Stomach (tissue), 19 donors: ENCODE measurements at places on chromosomes 2 and 18. TPM values are rescaled to one million over a fixed set of nuclear protein-coding genes. Genes with fewer than 3 reads are reported as not detected.

GRCh38 chr2:106106622-106107508 lies 87.2 kb downstream of the UXS1 start:
- no peak for DNase-seq

- DNase-seq: peak; percentile 79
Measured at GRCh38 chr2:72895759-72896281, 8.6 kb downstream of the SPR start.

DNA sequence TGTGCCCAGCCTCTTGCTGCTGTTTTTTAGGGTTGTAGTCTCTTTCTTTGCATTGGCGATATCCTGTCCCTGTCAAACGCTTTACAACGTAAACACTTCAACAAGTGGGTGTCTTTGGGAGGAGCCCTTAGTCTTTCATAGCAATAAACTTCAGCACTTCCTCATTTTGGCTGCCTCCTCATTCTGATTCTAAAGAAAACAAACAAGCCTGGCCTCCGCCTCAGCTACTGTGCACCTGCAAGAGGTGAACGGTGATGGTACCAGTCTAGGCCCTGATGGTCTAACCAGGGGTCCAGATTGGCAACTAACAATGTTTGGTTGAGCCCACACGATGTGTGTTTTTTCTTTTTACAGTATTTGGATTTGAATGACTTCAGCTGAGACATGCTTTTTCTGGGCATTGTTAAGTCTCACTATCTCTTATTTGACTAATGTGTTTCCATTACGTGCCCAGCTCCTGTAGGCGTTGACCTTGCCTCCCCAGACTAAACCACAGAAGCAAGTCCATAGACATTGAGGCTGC lies 53.2 kb upstream of the CUL3 start:
- DNase-seq: peak; percentile 73

DNA sequence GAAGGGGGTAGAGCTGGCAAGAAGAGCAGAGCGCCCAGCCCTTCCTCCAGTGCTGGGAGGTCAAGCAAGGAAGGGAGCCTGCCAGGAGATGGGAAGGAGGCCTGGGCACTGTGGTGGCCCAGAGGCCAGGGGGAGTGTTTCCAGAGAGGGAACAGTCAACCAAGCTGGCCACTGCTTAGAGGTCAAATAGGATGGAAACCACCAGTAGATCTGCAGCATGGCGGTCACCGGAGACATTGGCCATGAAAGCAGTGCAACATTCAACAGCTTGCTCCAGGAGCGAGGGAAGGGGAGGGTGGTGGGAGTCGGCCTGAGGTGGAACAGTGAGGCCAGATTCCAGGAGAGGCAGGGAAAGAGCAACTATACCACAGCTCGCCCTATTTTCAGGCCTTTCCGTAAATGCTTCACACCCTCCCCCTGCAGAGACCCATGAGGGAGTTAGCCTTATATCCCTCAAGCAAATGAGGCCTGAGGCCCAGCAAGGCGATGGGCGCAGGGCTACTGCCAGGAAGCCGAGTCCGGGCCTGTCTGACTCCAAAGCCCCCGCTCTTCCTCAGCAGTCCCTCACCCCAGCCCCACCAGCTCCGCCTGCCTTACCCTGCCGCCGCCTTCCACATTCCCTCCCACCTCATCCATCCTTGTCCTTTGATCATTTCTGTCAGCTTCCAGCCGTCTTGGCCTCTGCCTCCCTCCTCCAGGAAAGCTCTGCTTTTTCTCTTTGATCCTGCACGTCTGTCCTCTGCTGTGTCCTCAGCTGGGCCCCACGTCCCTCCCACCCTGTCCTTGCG lies 17.0 kb downstream of the KCNK3 start:
- DNase-seq: peak; percentile 57

The KIF3C gene
- total RNA-seq: 7.3 TPM

GRCh38 chr2:168002021-168002553 lies 245.3 kb downstream of the STK39 start:
- DNase-seq: no peak

- DNase-seq: peak; percentile 71
Measured at GRCh38 chr2:30862054-30862651, 54.9 kb upstream of the CAPN13 start.

The SERPINB11 gene
- total RNA-seq: 0.37 TPM

The KIF1A gene
- total RNA-seq: 12.5 TPM

GRCh38 chr2:209600341-209601171 lies 171.1 kb upstream of the UNC80 start:
- no peak for DNase-seq

GRCh38 chr2:17538844-17539554 lies 1.5 kb upstream of the VSNL1 start:
- peak; percentile 78 for DNase-seq

- DNase-seq: no peak
Measured at GRCh38 chr2:2933426-2933825, 444.2 kb downstream of the EIPR1 start.

GRCh38 chr18:55577812-55578539 lies 10.0 kb downstream of the TCF4 start:
- peak; percentile 58 for DNase-seq

DNA sequence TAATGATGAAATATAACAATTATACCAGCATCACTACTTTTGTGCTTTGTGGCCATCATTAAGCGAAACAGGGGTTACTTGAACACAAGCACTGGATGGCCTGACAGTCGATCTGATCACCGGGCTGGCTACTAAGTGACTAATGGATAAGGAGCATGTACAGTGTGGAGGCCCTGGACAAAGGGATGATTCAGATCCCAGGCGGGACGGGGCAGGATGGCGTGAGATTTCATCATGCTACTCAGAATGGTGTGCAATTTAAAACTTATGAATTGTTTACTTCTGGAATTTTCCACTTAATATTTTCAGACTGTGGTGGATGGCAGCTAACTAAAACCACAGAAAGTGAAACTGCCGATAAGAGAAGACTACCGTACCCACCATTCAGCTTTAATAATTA lies 7.0 kb upstream of the CLIP4 start:
- DNase-seq: no peak

- DNase-seq: peak; percentile 42
Measured at GRCh38 chr2:31319406-31320175, 85.6 kb downstream of the EHD3 start.
